Activated T-cell treated with anti-CD3 and anti-CD28 coated beads, Interleukin-2, amount 50 U/mL, for 1 hour (primary cell): ENCODE measurements at places on chromosomes 16 and 17.

- DNase-seq = no peak
Measured at GRCh38 chr17:82346342-82347300, 12.4 kb upstream of the TEX19 start.

DNA sequence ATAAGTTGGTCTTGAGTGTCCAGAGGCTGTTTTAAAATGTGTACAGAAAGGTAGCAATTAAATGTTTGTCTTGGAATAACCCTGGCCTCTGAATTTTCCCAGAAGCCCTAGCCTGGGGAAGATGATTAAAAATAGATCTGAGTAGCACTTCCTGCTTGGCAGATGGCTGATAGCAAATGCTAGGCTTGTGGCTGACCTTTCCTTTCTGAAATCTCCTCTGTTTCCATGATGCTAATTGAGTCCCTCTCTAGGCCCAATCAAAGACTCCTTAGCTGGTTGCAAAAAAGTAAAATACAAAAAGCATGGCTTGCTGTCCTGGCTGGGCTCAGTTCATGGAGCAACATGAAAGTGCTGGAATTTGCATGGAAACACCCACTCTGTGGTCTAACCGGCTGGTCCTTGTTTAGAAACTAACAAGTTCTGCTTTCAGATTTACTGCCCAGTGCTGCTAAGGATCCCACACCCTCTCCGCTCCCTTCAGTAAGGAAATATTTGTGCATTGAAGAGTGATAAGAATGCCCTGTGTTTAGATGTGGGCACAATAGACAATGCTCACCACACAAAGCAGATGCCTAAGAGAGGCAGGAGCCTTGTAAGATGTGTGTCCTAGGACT, 40.8 kb downstream of the YPEL2 start:
- DNase-seq = no peak

GRCh38 chr17:8885967-8886684, 18.7 kb upstream of the PIK3R6 start:
- DNase-seq = no peak

DNA sequence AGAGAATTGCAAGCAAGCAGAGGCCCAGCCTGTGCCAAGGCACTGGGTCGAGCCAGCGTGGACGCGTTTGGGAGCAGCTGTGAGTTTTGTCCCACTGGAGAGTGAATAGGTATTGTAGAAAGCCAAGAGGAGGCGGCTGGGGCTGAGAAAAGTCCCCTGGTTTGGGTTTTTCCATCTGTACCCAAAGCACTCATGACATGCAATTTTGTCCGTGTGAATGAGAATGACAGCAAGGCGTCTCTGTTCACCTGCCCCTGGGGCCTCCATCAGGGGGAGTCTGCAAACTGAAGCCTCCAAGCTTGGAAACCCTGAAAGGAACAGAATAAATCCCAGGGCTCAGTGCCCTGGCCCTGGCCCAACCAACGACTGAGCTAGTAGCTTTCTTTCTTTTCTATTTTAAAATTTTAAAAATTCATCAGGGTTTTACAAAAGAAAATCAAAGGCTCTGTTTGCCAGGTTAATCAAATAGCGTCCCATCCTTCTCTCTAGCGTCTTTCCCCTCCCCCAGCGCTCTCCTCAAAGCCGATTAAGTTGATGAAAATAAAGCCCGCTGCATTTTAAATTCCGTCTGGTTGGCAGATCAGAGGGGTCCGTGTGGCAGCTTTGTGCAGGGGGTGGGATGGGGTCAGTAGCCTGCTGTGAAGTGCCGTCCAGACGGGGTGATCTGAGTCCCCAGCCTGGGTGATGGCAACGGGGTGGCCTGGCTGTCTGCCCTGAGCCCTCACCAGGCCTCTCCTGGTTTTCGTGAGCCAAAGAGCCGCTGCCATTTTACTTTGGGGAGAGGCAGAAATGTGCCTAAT, 171.0 kb downstream of the KATNIP start:
- DNase-seq = no peak

DNA sequence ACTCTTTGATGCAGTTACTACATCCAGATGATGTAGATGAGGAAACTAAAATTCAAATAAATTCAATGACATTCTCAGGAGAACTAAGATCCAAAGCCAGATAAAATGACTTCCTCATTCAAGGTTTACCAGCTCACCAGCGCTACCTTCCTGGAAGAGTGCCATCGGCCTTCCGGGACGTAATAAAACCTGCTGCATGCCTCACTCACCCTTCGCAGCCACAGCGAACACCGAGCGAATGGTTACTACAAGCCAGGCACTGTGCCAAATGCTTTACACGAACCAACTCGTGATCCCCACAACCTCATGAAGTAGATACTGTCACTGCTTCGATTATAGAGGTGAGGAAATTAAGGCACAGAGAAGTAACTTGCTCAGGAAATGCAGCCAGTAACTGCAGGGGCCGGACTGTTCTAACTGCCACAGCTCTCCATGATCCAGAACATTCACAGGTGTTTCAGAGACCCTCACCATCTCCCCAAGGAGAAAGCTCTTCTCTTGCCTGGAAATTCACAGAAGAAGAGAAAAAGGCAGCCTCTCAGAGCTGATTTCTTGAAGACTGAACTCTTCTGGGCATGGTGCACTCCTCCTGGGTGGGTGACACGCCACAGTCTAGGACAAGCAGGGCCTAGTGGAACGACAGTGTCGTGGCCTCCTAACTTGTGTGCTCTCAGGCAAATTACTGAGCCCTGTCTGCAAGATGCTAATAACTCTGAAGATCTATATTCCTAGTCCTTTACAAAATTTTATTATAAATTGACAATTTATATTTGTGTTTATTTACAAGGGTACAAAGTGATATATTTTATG, 46.8 kb downstream of the HIC1 start:
- peak; percentile 52 for DNase-seq

GRCh38 chr16:54602666-54603065, 316.1 kb upstream of the IRX3 start:
- DNase-seq = no peak

DNA sequence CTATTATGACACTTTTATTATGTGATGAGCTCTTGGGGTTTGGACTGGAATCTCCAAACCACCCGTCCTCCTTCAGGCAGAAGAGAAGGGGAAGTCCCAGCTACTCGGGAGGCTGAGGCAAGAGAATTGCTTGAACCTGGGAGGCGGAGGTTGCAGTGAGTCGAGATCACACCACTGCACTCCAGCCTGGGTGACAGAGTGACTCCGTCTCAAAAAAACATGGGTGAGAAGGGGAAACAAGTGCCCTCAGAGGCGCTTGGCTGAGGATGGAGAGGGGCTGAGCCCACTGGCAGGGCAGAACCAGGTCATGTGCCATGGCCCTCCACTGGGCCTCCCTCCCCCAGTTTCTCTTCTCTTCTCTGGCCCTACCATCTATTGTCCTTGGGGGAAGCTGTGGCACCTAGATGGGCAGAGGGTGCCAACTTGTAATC, 120.9 kb upstream of the SMURF2 start:
- DNase-seq = no peak

GRCh38 chr16:68395167-68395786, 53.0 kb downstream of the SMPD3 start:
- DNase-seq = no peak

DNA sequence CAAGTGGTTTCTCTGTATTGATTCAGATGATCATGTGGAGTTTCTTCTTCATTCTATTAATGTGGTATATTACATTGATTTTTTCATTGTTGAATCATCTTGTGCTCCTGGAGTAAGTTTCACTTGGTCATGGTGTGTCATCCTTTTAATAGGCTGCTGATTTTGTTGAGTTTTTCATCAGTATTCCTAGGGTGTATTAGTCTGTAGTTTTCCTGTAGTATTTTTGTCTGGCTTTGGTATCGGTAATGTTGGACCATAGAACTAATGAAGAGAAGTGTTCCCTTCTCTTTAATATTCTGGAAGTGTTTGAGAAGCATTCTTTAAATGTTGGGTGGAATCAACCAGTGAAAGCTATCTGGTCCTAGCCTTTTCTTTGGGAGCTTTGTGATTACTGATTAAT, 99.0 kb downstream of the OMG start:
- no peak for DNase-seq

DNA sequence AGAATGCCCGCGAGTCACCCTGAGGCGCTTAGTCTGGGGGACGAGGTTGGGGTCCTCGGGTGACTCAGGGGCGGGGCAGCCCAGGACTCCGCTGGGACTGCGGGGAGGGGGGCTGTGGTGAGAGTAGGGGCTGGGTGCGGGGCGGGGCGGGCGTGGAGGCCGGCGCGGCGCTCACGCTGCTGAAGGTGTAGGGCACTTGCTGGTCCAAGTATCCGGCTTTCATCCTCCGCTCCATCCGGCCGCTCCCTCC, 832 bp downstream of the ETV4 start:
- DNase-seq = peak; percentile 40

GRCh38 chr17:76473541-76473985, 6.2 kb downstream of the AANAT start:
- DNase-seq = no peak

GRCh38 chr17:63001689-63002394, 35.8 kb downstream of the TANC2 start:
- no peak for DNase-seq

- DNase-seq = no peak
Measured at GRCh38 chr17:36506249-36506826, 19.9 kb downstream of the ZNHIT3 start.

- no peak for DNase-seq
Measured at GRCh38 chr17:67180275-67180674, 64.7 kb downstream of the HELZ start.

- no peak for DNase-seq
Measured at GRCh38 chr17:13544765-13545164, 57.0 kb downstream of the HS3ST3A1 start.

GRCh38 chr16:10871157-10871991, 5.6 kb upstream of the CIITA start:
- no peak for DNase-seq

DNA sequence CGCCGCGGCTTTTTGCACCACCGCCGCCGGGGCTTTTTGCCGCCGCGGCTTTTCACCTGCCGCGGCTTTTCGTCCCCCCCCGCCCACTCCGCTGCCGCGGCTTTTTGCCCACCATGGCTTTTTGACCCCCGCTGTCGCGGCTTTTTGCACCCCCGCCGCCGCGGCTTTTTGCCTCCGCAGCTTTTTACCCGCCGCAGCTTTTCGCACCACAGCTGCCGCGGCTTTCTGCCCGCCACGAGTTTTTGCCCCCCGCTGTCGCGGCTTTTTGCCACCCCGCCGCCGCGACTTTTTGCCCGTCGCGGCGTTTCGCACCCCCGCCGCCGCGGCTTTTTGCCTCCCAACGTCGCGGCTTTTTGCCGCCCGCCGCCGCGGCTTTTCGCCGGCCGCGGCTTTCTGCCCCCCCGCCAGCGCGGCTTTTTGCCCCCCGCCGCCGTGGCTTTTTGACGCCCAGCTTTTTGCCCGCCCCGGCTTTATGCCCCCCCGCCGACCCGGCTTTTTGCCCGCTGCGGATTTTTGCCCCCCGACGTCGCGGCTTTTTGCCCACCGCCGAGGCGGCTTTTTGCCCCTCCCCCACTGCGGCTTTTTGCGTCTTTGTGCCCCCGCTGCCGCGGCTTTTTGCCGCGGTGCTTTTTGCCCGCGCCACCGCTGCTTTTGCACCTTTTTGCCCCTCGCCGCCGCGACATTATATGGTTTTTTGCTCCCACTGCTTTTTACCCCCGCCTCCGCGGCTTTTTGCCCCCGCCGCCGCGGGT, 1343.6 kb downstream of the TP53TG3F start:
- no peak for DNase-seq

- no peak for DNase-seq
Measured at GRCh38 chr17:56661906-56662305, 68.4 kb downstream of the NOG start.

DNA sequence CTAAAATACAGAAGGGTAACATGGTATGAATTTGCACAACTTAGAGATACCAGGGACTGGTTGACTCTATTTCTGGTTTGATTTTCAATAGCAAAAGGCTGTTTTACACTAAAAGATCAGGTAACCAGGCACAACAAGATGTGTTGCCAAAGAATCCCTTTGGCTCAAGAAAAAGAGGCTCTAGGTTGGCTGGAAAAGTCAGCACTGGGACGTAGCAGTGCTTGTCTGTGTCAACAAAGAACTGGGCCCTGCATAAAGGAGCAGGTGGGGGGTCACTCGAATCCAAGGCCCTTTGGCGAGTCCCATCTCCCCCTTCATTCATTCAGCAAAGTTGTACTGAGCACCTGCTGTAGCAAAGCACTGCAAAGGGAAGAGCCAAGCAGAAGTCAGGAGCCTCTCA, 18.4 kb downstream of the SDR42E1 start:
- no peak for DNase-seq

- no peak for DNase-seq
Measured at GRCh38 chr16:89473791-89474414, 16.5 kb downstream of the ANKRD11 start.

GRCh38 chr17:28219771-28220170, 99.2 kb upstream of the TMEM97 start:
- DNase-seq = no peak

- no peak for DNase-seq
Measured at GRCh38 chr16:74283716-74284115, 12.9 kb upstream of the PSMD7 start.

- no peak for DNase-seq
Measured at GRCh38 chr17:8572764-8573163, 57.8 kb downstream of the MYH10 start.

GRCh38 chr16:51175081-51175480, 24.0 kb upstream of the SALL1 start:
- no peak for DNase-seq

DNA sequence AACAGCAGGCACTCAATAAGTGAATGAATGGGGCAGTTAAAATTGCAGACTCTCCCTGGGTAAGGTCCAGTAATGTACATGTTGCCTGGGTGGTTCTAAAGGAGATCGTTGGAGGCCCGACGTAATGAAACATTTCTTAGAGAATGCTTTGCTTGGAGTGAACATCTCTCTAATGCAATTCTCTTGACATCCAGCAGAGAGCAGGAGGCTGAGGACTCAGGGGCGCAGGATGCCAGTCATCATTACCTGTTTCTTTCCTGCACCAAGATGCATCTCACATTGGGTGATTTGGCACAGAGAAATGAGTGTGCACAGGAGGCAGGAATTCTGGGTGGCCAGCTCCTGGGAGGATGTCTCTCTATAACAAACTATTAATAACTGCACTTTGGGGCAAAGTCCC, 130.3 kb upstream of the RBBP6 start:
- DNase-seq = no peak

DNA sequence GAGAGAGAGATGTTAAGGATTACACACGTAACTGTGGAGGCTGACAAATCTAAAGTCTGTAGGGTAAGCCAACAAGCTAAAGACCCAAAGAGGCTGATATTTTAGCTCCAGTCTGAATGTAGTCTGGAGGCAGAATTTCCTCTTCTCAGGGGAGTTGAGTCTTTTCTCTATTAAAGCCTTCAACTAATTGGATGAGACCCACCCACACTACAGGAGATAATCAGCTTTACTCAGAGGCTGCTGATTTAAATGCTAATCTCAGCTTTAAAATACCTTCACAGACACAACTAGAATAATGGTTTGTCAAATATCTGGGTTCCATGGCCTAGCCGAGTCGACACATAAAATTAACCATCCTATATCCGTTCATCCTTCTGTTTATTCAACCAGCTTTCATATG, 204.3 kb upstream of the PSMD7 start:
- DNase-seq = no peak

- peak; percentile 66 for DNase-seq
Measured at GRCh38 chr16:88505405-88506082, 52.5 kb downstream of the ZFPM1 start.

- no peak for DNase-seq
Measured at GRCh38 chr16:15919331-15919730, 30.1 kb upstream of the ABCC1 start.
